ENCODE measurements at places on chromosomes 11 and 22. TPM values are rescaled to one million over a fixed set of nuclear protein-coding genes. Genes with fewer than 3 reads are reported as not detected.

The DPP3 gene
- total RNA-seq = 25.6 TPM

The FGF19 gene
- 0.70 TPM for total RNA-seq

The PTH gene
- not detected for total RNA-seq

The ASCC2 gene
- total RNA-seq = 37.6 TPM

The RAPSN gene
- 12.8 TPM for total RNA-seq

The PRRG4 gene
- total RNA-seq = 4.0 TPM

All from metanephros (tissue), 2 donors.